ENCODE measurements at places on chromosomes 5 and 9. TPM values are rescaled to one million over a fixed set of nuclear protein-coding genes. Genes with fewer than 3 reads are reported as not detected.

- DNase-seq, result no peak
Observed at GRCh38 chr5:14777187-14777586, 94.4 kb downstream of the ANKH start.

ZBTB34 gene
- total RNA-seq, result 7.4 TPM

DNA sequence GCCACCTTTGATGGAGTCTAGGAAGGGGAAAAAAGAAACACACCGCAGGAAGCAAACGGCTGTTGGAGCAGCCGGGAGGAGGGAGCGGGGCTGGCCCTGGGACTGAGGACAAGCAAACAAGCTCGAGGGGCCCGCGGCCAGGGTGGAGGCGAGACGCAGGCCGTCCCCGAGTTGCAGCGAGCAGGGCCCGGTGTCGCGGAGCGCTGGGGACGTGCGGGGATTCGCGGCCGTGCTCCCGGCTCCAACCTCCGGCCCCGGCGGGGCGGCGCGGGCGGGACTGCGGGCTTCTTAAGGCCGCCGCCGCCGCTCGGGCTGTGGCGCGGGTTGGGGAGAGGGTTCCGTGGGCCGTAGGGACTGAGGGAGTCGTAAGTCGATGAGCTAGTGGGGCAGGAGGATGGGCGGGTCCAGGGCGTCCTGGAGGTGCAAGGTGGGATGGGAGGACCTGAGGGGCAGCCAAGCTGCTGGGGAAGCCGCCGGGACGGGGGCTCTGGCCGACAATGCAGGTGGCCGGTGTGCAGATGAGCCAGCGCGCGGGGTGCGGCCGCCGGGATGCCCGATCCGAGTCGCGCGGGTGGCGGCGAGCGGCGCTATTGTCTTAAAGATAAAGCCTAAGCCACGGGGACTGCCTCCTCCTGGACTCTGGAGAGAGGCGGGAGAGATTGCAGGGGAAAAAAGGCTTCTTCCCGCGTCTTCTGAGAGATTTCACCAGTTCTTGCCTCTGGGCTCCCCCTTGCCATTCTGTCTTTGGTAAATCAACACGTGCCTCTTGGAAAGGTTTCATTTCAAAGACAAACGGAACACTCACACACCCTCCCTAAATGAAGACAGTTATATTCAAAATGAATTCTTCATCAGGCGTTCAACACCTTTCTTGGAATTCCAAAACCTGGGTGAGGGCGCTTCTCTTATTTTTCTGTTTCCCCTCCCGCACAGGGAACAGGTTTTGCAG, 1.6 kb upstream of the HAPLN1 start:
- peak; percentile 31 for DNase-seq

DNA sequence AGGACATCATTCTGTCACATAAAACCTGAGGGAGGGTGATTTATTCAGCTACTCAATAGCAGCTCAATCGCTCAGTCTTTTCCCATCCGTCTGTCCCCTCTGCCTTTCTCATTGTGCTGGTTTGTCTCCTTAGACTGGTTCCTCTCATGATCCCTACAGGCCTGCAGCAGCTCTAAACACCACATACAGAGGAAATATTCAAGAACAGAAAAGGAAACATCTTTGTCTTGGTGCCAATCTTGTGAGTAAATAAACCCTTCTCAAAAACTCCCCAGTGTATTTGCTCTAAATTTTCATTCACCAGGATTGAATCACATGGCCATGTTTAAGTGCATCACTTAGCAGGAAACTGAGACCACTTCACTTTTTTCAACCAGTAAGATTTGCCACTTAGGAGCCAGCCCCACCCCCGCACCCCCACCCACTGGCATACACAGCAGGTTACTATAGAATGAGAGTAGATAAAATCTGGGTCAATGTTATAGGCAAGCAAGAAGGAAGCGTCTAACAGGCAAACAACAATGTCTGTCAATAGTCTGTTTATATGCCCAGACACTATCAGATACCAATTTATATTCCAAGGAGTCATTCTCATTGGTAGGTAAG, 895.5 kb upstream of the DMAC1 start:
- peak; percentile 54 for DNase-seq

GAS1 gene
- 15.9 TPM for total RNA-seq

GRCh38 chr5:142888469-142889085, 118.4 kb downstream of the ARHGAP26 start:
- DNase-seq, result peak; percentile 73

- DNase-seq, result no peak
Observed at GRCh38 chr9:1747417-1747967, 267.7 kb upstream of the SMARCA2 start.

DNA sequence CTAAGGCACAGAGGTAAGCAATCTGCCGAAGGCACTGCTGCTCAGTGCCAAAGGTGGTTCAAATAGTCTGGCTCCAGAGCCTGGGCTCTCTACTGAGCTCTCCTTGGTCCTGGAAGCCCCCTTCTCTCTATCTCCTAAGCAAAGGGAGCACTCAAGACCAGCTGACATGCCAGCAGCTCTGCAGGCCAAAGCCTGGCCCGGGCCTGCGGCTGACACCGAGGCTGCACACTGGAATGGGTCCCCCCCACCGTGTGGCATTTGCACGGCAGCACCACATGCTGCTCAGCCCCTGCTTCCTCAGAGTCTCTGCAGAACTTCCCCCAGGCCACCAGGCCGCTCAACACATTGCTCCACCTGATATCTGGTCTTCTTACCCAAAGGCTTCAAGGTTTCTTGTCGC, 57.8 kb upstream of the GOLPH3 start:
- no peak for DNase-seq

GRCh38 chr5:178207183-178207916, 3.0 kb downstream of the HNRNPAB start:
- DNase-seq, result peak; percentile 61

GRCh38 chr5:93574491-93575305, 6.3 kb downstream of the NR2F1-AS1 start:
- no peak for DNase-seq

DNA sequence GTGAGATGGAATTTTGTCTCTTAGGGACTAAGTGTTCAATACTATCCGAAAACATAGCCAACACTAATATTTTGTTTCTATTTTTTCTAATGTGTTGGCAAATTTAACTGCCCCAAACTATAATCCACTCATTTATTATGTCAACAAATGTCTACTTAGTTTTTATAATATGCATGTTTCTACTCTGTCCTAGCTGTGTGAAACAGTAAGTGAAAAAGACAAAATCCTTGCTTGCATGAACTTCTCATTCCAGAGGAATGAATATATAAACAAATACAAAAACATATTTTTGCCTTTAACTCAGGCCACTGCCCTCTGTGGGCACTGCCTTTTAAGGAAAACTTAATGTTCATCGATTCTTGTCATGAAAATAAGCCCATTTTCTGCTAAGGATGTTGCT, 1275.4 kb upstream of the CDH18 start:
- DNase-seq, result no peak
